Mucosa of descending colon (tissue), 3 donors: ENCODE measurements at places on chromosomes 2 and 18. TPM values are rescaled to one million over a fixed set of nuclear protein-coding genes. Genes with fewer than 3 reads are reported as not detected.

GRCh38 chr2:240472078-240472790 is 36.8 kb downstream of the GPC1 start:
- DNase-seq, result no peak

DNA sequence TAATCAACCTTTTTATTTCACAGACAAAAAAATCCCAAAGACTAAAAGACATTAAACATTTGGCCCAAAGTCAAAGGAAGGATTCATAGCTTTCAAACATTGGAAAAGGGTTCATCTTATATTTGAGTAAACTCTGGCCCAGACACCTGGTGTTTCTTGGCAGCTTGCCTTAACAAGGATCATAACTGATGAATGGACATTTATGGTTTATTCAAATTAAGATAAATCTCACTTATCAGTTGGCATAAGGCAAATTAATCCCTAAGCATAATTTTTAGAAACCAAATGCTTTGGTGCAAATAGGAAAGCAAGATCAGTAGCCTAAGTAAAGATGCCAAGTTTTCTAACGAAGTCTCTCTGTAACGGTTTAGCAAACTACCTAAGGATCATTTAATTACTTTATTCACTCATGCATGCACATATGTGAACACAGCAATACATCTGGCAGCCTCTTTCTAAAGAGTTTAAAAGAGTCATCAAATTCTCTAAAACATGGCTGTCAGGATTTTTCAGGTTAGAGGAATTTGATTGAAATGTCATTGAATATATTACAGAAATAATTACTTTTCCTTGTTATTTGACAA is 323.4 kb upstream of the RBMS1 start:
- no peak for DNase-seq

DNA sequence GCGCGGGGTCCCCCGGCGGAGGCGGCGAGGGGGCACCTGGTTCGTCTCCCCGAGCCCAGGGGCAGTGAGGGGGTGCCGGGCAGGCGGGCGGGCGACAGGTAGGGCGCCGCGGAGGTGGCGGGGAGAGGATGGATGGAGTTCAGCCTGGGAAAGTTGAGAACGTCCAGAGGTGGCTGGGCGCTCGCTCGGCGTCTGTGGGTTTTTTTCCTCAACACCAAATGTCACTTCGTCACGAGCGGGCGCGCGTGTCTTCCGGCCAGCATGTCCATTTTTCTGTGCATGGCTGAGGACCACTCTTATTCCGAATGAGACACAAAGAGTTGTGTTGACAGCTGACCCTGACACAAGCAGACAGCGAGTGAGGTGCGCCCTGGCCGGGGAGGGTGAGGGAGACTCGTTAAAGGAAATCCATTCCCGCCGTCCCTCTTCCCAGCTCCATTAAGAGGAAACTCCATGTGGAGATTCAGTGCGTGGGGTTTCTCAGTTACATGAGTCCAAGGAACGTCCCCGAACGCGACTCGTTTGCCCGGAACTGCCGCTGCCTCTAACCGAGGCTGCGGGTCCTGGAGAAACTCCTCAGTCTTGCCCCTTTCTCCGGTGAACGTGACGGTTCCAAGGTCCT is 859 bp downstream of the GREB1L start:
- peak; percentile 20 for DNase-seq

DNA sequence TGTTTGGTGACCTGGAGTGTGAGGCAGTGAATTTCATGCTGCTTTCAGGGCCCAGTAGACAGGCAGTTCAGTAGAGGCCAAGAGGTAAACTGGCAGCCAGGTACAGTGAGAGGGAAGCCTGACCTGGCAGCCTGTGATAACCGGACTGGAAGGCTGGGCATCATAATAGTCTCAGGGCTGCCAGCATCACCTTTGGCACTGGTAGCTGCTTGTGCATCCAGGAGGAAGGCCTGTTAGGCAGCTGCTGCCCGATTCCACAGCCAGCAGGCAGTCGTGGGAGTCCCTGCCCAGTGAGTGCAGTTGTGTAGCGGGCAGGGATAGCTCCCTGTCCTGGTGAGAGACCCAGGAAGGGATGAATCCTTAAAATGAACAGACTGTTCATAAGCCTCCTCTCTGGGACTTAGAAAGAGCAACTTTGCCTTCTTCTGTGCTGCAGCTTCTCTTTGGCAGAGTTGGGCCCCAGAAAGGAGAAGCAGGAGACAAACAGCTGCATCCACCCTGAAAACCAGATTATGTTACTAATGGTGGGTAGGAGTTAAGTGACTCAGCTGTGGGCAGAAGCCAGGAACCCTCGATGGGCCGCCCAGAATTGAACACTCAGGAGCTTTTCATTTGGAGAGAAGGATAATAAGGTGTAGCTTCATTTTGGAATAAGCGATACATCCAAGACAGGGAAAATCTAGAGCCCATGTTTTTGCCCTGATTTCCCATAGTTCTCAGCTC is 8.1 kb upstream of the GPBAR1 start:
- no peak for DNase-seq

GRCh38 chr18:12008181-12008767 is 27.0 kb downstream of the IMPA2 start:
- DNase-seq, result peak; percentile 63

The GBX2 gene
- total RNA-seq, result not detected

The CCDC148 gene
- not detected for total RNA-seq
